ENCODE measurements at places on chromosomes 7 and 10.

GRCh38 chr7:139931190-139931934, 102.3 kb downstream of the TBXAS1 start:
- DNase-seq, result no peak

DNA sequence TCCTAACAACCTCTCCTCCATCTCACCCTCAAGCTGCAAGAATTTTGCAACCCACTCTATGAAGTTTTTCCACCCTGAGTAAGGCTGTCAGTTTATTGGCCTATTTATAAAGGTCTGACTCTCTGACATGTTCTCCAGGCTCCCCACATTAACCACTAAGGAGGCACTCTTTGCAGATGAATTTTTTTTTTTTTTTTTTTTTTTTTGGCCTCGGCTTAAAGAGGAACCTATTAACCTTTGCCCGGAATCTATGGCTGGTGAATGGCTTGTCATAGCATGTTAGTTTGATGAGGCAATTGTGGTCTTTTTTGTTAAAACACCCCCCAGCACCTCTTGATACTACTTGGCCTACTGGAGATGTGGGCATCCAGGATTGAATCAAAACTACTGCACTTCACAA, 57.1 kb downstream of the TBXAS1 start:
- peak; percentile 40 for DNase-seq

DNA sequence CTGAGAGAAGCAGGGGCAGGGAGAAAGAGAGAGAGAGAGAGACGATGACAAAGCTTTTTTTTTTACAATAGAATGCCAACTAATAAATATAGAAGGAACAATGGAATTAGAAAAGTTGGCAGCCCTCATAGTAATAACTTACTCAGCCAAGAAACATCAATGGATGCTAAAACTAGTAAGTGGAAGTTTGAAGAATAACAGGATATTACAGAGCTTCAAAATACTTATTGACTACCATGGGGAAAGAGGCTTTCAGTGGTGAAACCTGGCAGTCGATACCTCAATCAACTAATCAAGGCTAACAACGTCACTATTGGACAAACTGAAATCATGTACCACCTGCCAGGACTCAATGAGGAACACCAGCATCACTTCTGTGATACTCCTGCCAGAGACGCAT, 100.5 kb upstream of the LRRC4 start:
- DNase-seq, result no peak

DNA sequence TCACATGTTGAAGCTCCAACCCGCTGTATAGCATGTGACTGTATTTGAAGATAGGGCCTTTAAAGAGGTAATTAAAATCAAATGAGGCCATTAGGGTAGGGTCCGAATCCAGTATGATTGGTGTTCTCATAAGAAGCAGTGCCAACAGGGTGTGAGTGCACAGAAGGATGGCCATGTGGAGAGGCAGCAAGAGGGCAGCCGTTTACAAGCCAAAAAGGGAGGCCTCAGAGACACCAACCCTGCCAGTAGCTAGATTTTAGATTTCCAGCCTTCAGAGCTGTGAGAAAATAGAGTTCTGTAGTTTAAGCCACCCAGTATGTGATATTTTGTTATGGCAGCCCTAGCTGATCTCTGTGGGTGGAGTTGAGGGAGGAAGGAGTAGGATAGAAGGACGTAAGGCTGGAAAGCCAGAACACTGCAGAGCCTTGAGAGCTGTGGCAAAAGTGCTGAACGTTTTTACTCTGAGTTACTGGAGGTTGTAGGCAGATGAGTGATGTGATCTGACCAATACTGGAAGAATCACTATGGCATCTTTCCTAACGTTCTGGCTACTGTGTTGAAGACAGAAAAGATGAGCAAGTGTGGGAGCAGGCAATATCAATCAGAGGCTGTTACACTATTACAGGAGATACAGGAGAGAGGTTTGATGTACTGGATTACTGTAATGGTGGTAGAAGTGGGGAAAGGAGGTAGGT, 334.9 kb downstream of the ELMO1 start:
- peak; percentile 78 for DNase-seq

GRCh38 chr10:33459602-33460001, 125.1 kb upstream of the NRP1 start:
- DNase-seq, result peak; percentile 55

GRCh38 chr7:17651863-17652385, 288.4 kb downstream of the SNX13 start:
- DNase-seq, result peak; percentile 97

DNA sequence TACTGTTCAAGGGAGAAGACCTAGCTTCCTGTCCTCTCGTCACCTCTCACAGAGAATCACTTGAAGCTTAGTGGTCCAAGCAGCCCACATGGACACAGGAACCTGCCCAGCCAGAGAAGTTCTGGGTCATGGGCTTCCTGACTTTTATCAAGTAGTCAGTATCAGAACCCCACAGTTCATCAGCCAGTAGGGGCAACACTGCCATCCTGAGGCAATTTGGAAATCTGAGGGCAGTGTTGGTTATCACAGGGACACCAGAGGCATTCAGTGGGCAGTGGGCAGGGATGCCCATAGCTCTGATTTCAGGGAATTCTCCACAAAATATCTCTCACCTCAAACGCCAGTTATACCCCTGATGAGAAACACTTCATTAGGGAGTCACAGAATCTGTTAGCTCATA, 22.5 kb upstream of the MGAM2 start:
- DNase-seq, result no peak

DNA sequence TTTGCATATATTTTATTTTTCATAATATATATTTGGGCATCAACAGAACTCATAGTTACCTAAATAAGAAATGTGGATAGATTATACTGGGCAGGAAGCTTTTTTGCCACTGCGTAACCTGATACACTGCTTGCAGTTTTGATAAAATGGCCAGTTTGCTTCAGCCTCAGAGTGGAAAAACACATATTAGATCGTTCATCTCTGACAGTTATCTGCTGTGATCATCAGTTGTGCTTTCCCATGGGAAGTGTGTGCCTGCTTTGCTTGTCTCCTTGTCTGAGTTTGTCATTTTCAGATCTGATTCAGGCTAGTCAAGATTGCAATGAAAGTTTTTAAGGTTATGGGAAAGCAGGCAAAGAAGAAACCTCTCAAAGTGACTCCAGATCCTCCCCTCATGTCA, 54.0 kb downstream of the ADAM12 start:
- DNase-seq, result no peak

- DNase-seq, result no peak
Measured at GRCh38 chr10:85946713-85947326, 419.8 kb downstream of the GRID1 start.

DNA sequence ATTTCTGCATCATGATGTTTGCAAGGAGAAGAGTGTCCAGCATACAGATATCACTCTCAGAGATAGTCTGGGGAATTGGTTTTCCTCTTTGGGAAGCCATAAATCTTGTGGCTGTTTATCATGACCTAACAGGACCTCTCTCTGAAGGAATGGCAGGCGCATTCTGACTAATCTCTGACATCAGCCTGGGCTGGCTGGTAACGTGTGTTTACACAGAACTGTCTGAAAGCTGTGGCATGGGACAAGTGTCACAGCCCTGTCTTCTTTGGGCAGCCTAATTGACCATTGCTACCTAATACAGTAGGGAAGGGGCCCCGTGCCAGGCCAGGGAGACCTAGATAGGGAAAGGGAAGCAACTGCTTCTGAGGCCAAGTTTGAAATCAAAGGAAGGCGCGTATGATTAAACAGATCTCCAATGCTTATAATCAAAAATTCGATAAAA, 73.9 kb upstream of the CABCOCO1 start:
- DNase-seq, result peak; percentile 37

DNA sequence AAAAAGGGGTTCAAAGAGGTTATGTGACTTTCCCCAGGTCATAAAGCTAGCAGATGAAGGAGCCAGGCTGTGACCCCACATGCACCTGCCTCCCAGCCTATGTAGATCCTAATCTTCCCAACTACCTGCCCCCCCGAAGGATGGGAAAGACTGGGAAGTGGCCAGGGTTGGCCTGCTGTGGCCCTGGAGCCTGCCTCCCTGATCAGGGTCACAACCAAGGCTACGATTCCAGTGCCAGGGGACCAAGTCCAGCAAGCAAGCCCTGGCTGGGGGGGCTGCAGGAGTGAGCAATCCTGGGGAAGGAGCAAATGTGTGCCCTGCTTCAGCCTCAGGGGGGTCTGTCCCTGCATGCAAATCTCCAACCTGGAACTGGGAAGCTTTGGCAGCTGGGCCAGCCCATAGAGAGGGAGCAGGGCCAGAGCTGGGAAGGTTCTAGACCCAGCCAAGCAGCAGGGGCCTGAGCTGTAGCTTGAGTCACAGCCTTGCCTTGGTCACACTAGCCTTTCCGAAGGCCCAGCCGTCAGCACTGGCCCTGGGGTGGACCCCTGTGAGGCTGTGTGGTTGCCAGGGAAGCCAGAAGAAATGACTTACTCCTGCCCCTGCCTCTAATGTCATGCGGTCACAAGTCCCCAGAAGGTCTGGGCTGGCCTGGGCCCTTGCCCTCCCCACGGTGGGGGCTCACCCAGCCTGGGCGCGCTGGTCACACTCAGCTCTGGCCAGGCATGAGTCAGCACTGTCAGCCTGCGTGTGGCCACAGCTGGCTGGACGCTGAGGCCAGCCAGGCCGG, 96.4 kb upstream of the ZMIZ1 start:
- peak; percentile 89 for DNase-seq

DNA sequence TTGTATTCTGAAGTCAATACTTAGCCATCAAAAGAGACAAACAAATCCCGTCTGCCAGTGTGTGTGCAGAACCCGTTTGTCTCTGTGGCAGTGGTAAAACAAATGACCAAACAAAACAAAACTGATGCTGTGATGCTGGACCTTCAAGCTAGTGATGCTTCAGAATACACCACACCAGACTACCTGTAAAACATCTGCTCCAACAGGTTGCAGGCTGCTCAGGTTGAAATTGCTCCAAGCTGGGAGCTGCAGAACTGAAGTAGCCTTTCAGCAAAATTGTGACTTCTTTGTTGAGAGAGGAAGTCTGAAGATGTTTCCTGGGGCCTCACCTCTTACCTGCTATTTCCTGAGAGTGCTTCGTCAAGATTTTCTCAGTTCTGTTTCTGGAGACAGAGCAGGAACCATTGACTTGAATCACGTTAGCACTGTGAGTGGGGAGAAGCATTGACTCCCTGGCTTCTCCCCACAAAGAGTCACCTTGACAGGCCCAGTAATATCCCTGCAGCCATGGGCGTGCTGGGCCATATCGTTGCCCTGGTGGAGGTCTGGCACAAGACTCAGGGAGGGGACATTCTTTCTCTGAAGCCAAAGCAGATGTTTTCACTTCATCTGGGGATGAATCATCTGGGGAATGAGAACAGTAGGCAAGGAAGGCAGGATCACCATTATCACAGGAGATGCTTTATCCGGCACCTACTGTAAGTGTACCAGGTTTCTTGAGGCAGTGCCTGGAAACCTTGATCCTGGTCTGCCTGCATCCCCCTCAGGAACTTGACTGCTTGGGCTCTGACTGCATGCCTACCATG, 80.2 kb downstream of the RBM20 start:
- DNase-seq, result peak; percentile 9

GRCh38 chr7:13257661-13258060, 570.2 kb downstream of the ARL4A start:
- DNase-seq, result peak; percentile 24

DNA sequence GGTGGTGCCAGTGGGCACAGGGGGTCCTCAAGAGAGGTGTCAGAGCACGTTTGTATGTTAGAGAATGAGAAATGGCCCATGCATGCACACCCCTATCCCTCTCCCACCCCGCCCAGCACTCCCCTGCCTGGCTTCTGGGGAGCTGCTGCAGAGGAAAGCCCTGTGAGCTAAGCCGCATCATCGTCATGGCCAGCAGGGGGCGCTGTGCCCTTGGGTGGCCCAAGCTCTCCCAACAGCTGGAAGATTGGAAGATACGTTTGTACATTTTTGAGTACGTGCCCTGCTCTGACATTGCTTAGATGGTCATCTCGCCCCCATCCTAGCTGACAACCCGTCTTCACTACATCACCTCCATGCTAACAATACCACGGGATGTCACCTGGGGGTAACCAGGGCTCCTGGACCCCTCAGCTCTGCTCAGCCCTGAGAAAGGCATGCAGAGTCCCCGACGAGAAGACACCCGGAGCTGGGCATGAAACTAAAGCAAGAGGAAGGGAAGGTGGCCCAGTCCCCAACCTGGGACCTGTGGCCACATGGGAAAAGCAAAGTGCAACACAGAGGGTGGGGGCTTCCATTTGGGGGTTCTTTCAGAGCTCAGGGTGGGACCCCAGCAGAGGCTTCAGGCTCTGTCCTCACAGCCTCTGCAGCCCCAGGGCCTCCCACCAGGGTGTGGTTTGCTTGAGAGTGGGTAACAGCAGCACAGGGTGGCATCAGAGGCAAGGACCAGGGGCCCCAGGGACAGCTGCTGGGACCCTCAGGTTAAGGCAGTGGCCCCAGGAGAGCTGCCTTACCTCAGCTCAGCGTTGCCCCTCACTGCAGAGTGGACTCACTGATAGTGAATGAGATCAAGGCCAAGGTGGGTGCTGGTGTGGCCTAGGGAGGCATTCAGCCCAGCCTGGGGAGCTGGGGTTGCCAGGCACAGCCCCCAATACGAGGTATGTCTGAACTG, 136.6 kb downstream of the PTPN20 start:
- peak; percentile 66 for DNase-seq

DNA sequence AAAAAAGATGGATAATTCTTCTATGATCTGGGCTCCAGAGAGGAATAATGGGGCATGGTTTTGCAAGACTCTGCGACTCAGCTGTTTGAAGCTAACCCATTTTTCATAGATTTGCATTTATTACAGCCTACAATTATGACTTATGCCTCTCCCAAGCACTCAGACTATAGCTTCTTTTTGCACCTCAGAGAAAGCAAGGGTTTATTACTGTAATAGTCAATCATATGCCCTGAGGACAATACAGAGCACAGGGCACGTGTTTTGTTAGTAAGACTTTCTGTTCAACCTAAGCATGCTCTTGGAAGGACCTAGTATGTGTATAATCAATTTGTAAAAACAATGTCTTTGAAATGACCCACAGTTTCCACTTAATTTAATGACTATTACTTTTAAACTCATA, 221.2 kb downstream of the PARD3 start:
- DNase-seq, result no peak

DNA sequence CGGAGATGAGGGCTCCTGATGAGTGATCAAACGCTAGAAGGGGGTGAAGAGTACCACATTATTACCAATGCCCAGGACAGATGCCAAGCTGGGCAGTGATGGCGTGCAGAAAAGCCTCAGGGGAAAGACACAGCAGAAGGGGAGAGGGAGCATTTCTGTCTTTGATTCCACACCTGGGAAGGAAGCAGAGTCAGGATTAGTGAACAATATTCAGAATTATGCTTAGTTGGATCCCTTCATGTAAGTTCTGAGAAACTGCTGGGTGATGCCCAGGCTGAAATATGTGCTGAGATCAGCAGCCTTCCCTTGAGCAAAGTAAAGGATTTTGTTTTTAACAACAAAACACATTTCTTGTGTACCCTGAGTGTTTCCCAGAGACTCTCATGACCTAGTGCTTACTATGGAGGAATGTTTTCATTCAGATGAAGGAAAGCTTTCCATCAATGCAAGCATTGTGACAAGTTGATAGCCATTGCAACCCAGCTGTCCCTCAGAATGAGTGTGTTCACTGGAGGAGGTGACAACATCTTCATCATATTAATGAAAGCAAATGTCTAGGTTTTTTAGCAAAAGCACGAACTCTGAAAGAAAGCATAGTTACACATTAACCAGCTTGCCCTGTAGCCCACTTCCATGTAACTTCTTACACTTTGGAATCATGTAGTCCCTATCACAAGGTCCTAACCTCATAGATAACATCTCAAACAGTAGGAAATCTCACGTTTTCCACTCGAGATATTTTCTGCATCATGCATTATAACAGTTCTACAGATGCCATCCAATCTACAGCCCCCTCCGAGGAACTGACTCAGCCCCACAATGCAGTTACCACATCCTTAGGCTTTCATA, 23.8 kb upstream of the AKR1C1 start:
- peak; percentile 51 for DNase-seq
